ENCODE measurements at places on chromosomes 11 and 22.

DNA sequence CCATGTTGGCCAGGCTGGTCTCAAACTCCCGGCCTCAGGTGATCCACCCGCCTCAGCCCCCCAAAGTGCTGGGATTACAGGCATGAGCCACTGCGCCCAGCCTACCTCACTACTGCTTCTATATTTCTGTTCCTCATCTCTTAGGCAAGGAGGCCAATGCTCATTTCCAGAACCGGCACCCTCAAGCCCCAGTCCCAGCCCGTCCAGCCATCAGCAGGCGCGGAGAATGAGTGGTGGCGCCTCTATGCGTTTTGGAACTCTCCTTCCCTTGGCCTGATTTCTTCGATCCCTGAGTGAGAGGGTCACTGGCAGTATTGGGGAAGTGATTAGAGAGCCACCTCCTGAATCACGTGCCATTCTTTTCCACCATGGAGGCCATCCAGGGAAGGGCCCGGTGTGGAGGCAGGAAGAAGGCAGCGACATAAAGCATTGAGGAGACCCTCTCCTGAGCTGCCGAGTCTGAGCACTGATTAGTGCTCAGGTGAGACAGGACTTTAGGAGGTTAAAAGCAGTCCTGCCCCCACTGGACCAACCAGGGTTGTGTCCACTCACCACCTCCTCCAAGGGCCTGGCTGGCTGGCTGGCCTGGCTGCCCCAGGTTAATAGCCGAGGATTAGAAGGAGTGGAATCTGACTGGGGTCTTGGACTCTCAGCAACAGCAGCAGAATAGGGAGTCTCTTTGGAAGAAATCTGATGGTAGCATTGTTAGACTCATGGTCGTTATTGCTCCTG, 8.7 kb downstream of the GRIK4 start:
- no peak for DNase-seq

GRCh38 chr11:32659672-32660071, 76.0 kb downstream of the EIF3M start:
- DNase-seq = no peak

DNA sequence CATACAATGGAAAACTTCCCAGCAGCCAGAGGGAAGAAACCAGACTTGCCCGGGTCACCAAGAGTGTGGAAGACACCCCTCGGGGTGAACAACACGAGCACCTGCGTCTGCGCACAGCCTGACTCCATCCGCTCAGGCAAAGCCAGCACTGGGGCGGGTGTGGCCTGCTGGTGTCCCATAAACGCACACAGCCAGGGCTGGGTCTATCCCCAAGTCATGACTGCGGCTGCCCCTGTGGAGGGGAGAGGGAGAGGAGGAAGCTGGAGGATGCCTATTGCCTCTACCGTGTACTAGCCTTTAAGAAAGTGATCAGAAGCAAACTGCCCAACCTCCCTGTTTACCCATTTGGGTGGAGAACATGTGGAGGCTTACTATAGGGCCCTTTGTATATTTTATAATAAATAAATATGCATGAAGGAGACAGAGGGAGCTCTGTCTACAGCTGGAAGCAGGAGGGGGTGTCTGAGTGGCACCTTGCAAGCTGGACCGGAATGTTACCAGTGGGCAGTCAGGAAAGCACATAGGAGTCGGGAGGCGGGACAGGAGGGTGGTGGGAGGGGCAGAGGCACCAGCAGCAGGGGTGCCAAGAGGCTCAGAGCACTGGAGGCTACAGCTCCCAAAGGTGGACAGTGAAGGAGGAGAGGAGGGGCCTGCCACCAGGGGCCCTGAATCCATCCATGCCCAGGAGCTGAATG, 79.6 kb downstream of the PHF21B start:
- DNase-seq = no peak

DNA sequence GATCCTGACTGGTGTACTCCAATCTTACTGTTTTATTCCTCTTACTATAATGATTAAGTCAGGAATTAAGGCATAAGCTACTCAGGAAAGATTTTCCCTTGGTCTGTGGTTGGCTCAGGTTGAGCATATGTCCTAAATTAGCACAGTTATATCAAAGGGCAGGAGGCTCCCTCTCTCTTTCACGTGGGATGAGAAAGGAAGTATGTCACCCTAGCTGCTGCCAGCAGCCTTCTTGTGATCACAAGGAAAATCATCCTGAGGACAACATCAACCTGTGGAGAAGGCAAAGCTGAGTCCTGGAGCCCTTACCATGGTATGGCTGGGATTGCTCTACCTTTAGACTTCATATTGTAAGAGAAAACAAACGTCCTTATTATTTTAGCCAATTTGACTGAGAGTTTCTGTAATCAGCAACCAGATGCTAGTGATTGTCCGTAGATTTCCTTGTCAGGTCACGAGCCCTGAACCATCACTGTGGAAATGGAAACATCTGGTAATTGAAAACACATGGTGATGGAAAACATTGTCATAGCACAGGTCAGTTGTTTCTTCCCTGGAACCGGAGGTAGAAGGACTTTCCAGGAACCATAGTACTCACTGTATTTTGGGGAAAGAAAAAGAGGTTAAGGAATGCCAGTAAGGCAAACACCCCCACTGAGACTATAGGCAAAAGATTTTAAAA, 40.6 kb upstream of the DEUP1 start:
- DNase-seq = no peak

DNA sequence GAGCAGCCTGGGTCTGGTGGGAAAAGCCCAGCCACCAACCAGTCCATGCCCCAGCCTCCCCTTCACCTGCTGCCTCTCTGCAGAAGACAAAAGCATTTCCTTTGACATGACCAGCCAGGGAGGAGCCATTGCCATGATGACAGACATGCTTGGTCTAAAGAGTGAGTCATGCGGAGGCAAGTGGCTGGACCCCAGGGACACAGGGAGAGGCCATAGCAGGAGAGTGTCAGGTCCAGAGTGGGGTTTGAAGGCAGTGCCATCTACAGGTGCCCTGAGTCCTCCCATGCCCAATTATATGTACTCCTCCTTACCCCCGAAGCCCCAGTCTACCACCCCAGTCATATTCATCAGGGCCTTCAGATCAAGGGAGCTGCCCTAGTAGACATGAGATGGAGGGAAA, 67.4 kb downstream of the SCN3B start:
- no peak for DNase-seq

- no peak for DNase-seq
Observed at GRCh38 chr11:120800206-120800605, 223.7 kb upstream of the TBCEL start.

DNA sequence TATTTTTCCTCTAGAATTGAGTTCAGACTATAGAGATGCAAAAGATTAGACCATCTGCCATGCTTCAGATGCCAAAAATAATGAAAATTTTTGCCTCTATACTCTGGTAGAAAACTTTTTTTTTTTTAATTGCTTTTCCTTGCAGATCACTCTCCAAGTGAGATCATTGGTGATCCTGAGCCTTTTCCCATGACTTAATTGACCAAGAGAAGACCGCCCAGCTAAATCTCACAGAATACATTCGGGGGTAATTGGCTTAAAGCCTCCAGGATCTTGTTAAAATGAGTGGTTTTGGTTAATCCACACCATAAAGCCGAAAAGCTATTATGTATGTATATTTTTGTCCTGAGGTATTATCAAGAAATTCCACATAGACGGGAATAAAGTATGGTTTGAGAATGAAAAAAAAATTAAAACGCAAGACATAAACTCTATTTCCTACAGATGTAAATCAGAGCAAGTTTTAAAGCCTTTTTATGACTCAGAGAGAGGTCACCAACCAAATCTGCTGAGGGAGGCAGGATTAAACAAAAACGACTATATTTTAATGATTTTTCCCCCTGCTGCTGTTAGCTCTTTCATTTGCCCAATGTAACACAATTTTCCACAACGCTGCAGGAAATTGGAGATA, 64.0 kb downstream of the PARVA start:
- DNase-seq = no peak

- DNase-seq = no peak
Observed at GRCh38 chr11:66081505-66081904, 11.4 kb downstream of the PACS1 start.

DNA sequence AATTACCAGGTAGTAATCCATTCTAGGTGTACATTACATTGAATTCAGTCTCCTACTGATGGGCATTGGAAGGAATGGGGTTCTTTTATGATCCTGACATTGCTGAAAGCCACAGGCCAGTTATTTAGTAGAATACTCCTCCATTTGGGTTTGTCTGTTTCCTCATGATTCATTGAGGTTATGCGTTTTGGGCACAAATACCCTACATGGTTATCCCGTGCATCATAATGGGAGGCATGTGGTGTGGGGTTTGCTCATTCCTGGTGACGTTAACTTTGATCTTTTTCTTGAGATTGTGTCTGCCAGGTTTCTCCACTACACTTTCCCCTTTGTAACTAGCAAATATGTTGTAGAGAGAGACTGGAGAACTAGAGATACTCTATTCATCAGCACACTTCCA, 5.5 kb downstream of the FOLR3 start:
- no peak for DNase-seq

- DNase-seq = no peak
Observed at GRCh38 chr11:60263402-60263801, 17.1 kb upstream of the MS4A4A start.

- no peak for DNase-seq
Observed at GRCh38 chr11:11426226-11426952, 73.3 kb upstream of the CSNK2A3 start.

- DNase-seq = peak; percentile 52
Observed at GRCh38 chr11:116610190-116610589, 162.6 kb downstream of the BUD13 start.

GRCh38 chr22:31646186-31647019, 15.6 kb downstream of the PISD start:
- DNase-seq = no peak

- peak; percentile 92 for DNase-seq
Observed at GRCh38 chr22:27512283-27512761, 289.2 kb downstream of the MN1 start.

GRCh38 chr22:30297991-30298701, 8.8 kb upstream of the CASTOR1 start:
- no peak for DNase-seq

DNA sequence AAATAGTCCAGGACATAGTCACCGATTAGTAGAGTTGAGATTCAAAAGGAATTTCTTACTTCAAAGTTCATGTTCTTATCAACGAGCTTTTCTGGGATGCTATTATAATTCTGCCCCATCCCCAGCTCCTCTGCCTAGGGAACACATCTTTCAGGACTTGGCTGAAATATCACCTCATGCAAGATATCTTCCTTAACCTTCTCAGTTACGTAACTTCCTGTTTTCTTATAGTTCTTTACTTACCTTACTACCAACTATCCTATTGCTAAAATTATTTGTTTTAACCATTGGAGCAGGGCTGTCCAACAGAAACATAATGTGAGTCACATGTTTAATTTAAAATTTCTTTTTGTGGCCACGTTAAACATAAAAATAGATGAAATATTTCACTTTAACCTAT, 2.3 kb downstream of the NARS2 start:
- no peak for DNase-seq

GRCh38 chr11:101960231-101960630, 43.9 kb upstream of the ANGPTL5 start:
- DNase-seq = no peak

DNA sequence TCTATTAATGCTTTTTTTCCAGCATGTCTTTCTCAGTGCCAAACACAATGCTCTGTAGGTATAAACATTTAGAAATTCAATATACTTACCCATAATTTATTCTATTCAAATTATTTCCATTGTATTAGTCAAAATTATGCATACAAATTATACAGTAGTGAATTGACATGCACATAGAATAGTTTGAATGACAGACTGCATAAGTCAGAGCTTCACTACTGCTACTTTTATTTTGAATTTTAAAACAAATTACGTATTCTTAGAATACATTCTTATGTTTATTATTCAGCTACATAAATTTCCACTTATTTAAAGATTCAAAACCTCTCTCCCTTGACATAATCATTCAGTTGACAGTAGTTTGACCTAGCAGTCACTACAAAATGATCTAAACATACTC, 808.0 kb upstream of the CCDC179 start:
- no peak for DNase-seq

DNA sequence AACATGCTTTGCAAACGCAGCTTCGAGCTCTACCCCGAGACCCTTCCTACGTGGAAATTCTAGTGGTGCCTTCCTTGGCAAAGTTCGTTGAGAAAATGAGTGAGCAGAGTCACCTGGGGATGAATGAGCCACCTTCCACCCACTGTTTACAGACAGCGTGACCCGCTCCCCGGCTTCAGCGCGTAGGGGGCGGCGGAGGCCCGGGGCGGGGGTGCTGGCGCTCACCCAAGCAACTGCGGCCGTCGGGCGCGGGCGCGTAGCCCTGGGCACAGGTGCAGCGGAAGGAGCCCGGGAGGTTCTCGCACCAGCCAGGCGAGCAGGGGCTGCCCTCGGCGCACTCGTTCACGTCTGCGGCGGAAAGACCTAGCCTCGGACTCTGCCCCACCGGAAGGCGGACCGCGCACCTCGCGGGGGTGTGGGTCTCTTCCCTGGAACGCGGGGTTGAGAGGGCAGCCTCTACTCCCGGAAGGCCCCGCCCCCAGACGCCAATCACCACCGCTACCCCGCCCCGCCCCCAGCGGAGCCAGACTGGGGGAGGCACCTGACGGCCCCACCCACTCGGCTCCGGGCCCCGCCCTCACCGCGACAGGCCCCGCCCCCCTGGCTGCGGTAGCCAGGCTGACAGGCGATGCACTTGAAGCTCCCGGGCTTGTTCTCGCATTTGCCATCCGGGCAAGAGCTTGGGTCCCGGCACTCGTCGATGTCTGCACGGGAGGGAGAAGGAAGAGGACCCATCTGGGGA, 11.8 kb downstream of the LTBP3 start:
- DNase-seq = no peak

DNA sequence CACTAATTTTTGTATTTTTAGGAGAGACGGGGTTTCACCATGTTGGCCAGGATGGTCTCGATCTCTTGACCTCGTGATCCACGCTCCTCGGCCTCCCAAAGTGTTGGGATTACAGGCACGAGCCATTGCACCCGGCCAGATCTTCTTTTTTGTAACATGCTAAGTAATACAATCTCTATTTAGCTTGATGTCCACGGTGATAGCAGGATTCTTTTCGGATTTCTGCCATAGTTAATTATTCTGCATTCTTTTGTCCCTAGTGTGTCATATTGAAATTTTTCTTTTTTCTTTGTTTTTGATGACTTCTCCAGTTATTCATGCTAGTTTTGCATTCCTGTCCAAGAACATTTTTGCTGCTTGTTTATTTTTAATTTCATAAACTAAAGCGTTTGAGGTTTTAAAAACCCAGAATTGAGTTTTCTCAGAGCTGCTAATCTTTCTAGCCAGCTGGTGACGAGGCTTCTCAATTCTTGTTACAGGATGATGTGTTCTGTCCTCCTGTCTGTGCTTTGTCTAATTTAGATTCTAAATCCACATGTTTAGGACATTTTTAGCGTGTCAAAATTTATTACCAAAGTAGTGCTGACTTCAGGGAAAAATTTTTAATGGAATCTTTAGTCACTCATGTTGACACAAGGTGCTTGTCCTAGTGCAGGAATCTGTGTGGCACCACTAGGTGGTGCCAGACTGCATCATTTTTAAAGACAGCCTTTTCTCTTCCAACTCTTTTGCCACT, 21.8 kb downstream of the NF2 start:
- DNase-seq = peak; percentile 64

GRCh38 chr11:66619080-66619554, 2.7 kb downstream of the RBM14 start:
- no peak for DNase-seq

Measured in right atrium auricular region (tissue), 2 donors.